ENCODE measurements at places on chromosomes 7 and 10. TPM values are rescaled to one million over a fixed set of nuclear protein-coding genes. Genes with fewer than 3 reads are reported as not detected.

The KCNMA1 gene
- 10.5 TPM for total RNA-seq

DNA sequence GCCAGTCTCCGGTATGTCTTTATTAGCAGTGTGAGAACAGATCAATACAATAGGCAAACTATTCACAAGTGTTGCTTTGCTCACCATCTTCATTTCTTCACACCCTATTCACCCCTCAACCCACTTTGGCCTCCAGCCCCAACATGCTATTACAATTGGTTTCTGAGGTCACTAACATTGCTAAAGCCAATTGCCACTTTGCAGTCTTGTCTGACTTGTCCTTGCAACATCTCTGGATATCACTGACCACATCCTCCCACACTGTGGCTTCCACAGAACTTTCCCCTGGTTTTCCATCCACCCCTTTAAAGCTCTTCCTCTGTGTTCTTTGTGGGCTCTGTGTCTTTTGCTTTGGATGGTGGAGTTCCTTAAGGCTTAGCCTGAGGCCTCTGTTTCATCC, 5.2 kb upstream of the APBB1IP start:
- DNase-seq, result no peak

- peak; percentile 68 for DNase-seq
Measured at GRCh38 chr10:1559311-1559710, 178.0 kb downstream of the ADARB2 start.

DNA sequence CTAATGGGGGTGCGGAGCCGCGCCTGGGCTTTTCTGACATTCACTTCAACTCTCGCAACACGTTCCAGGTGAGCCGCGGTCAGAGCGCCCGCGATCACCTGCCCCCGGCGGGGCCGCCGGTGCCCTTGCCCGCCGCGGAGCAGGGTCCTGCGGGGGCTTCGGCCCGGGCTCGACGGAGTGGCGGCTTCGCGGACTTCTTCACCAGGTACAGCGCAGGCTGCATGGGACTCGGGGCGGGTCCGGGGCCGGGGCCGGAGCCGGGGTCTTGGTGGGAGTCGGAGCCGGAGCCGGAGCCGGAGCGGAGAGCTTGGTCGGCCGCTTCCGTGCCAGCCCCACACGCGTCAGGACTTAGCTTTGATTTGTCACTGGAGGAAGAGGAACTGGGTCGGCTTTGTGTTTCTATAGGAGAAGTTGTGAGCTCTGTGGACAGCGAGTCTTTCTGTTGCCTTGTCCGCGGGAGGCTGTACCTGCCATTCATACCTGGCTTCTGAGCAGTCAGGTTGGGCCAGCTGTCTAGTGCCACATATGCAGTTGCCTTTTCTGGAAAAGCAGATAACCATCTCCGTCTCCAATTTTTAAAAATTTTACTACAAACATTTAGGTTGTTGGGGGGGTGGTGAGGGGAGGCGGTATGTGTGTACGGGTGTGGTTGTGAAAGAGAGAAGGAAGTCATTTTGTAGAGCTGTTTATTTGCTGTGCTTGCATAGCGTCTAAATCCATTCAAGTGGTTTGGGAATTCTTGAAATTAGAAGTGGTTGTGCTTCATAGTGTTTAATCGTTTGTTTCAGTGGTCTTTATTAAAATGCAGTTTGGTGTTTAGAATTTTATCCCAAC, 1.3 kb downstream of the TBC1D12 start:
- peak; percentile 79 for DNase-seq
